ENCODE measurements at places on chromosomes 16 and 17.

- no peak for DNase-seq
Measured at GRCh38 chr17:61942085-61942484, 14.3 kb upstream of the INTS2 start.

GRCh38 chr16:27918755-27919154 lies 144.8 kb downstream of the GSG1L start:
- DNase-seq, result peak; percentile 9

DNA sequence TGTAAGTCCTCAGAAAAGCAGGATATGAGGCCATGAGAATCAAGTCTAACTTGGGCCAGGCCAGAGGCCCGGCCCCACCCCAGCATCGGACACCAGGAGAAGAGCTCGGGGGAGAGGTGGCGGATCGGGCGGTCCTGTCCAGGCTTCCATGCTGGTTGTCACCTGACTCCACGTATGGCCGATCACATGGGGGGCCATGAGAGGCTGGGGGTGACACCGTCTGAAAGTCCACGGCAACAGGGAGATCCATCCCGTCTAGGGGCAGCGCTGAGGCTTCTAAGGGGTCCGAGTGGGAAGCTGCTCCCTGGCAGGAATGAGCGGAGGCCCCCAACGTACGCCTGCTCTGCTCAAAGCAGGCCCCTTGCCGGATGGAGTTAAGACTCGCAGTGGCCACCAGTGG lies 25.8 kb downstream of the ENGASE start:
- DNase-seq, result no peak

DNA sequence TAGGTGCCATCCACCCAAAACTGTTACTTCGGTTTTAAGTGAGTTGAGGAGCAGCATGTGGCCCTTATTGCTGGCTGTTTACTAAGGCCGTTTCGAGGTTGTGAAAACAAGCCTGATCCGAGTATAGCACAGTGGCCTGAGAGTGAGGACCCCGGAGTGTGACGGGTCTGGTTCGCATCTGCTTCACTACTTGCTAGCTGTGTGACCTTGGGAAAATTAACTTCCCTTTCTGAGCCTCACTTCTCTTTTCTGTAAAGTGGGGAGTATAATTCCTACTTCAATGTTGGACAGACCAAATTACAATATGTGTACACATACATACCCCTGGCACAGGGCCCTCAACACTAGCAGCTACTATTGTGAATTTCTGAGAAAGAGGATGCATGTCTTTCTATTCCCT lies 11.7 kb upstream of the HEATR6 start:
- no peak for DNase-seq

DNA sequence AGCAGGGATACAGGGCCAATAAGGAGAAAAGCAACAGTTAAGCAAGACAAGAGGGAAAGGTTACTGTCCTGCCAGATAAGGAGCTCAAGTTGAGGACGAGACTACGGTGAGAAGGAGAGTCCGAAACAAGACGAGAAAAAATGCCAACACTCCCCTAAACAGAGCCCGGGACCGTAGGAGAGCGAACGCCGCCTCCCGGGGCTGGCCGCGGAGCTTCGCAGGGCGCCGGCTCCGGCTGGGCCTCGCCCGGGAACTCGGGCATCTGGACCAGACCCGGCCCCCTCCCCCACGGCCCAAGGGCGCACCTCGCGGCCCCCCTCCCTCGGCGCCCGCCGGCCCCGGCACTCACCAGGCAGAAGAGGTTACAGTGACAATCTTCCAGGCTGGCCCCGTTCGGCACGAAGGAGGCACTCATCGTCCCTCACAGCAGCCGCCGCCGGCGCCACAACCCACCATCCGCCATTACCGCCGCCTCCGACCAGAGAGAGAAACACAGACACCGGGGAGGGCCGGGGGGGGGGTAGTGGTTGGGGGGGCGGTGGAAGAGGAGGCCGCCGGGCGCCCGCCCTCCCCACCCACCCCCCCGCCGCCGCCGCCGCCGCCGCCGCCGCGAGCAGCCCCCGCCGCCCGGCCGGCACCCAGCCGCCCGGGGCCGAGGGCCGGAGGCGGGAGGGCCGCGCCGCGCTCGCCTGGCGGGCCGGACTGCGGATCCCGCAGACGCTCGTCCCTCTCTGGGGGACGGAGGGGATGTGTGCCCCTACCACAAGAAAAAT lies at the start of gene MED13:
MED13 (minus strand) TSS at position 488 of the 773 bp plus-strand sequence; CDS start at position 415, 73 bp downstream.
- peak; percentile 48 for DNase-seq

DNA sequence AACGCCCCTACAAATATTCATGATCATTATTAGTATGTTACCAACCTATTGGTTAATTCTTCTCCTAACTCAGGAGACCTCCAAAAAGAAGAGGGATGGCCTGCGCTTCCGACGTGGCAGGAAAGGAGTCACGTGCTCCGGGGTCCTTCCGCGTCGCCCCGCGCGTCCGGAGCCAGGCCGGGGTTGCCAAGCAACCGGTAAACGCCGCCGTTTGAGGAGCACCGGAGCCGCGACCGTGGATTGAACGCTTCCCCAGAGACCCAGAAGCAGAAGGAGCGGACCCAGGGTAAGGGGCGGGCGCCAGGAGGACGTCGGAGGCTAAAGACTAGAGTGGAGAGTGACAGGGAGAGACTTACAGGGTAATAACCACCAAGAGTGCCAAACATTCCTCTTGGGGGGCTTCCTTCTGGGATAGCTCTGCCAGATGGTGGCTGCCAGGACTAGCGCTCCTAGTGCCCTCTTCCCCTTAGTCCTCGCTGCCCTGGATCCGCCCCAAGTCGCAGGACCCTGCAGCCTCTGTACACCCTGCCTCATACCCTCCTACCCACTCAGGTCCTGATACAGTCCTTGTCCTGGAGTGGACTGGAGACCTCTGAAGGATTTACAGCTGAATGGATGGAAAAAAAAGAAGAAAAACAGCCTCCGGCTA lies at the start of gene DNAI2:
DNAI2 (plus strand) TSS at position 175 of the 649 bp plus-strand sequence. CDS start 7,584 bp downstream, outside the sequence.
- DNase-seq, result no peak

GRCh38 chr16:12002447-12003006 lies 26.0 kb downstream of the SNX29 start:
- peak; percentile 34 for DNase-seq
